Effector memory CD8-positive, alpha-beta T cell (primary cell): ENCODE measurements at places on chromosomes 5 and 9.

DNA sequence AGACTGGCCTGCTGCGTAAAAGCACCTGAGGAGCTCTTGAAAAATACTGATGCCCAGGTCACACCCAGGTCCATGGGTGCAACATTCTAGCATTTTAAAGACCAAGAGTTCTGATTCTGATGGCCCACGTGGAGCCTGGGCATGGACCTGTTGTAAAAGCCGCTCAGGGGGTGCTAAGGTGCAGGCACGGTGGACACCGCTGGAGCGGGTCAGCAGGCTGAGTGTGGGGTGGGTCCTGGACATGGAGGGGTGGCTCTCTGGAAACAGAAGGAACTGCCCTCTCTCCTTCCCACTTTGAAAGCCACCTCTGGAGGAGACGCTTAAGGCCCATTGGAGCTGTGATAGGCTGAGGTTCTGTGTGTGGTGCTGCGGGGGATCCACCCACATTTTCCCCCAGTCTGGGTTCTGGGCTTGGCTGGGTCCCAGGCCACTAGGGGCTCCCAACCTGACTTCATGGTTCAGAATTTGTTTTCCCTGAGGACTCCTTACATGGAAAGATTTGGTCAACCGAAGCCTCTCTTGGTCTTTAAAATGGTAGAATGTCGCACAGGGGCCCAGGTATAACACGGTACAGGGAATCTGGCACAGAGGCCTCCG lies 16.6 kb downstream of the GPRIN1 start:
- no peak for DNase-seq

GRCh38 chr5:160260881-160261815 lies 31.8 kb downstream of the FABP6 start:
- DNase-seq = no peak

GRCh38 chr9:437066-437465 lies 222.4 kb downstream of the DOCK8 start:
- no peak for DNase-seq

DNA sequence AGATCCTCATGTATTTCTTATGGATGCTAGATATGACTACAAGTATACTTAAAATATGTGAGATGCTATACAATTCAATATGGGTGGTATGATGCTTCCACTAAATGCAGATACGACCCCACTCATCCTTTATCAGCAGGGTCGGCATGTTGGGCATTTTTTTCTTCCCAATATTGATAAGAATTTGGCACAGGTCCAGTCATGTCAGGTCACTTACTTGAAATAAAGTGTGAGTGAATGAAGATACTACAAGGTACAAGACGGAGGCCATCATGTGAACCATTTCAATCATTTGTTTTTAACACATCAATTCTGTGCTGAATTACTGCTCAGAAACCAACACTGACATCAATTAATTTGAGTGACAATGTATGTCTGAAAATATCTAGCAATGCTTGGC lies 146.9 kb upstream of the GNA14 start:
- no peak for DNase-seq

GRCh38 chr9:34669809-34670562 lies 7.5 kb upstream of the CCL27 start:
- DNase-seq = no peak
